ENCODE measurements at places on chromosomes 4 and X. TPM values are rescaled to one million over a fixed set of nuclear protein-coding genes. Genes with fewer than 3 reads are reported as not detected.

GRCh38 chrX:110142096-110142495 lies 139.2 kb downstream of the TMEM164 start:
- DNase-seq, result no peak

GRCh38 chr4:108916638-108917037 lies 153.8 kb upstream of the ETNPPL start:
- DNase-seq, result no peak

DNA sequence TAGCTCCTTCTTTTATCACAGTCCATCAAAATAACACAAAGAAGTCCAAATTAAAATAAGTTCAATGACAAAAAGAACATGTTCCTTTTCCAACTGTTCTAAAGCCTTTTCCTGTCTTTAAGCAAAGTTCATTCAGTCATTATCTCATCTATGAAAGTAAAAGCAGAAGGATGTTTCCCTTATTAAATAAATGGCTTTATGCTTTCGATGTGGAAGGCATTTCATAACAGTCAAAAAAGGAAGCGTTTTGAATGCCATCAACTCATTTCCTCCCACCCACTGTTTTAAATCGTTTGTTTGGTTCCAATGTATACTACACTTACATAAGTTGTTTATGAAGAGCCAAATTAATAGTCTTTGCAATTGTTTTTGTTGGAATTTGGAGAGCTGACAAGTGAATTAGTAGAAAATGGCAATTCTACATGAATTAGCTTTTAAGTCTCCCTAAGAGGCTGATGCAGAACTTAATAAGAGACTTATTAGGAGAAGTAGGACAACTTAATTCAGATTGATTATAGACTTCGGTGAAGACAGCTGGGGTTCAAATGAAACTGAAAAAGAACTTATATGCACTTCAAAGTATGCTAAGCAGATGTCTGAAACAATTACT lies 392.6 kb upstream of the FTHL17 start:
- DNase-seq, result no peak

FAM47E gene
- 0.91 TPM for total RNA-seq

WAS gene
- not detected for total RNA-seq
